Activated T-cell treated with anti-CD3 and anti-CD28 coated beads for 24 hours (primary cell): ENCODE measurements at places on chromosomes 11 and 22.

DNA sequence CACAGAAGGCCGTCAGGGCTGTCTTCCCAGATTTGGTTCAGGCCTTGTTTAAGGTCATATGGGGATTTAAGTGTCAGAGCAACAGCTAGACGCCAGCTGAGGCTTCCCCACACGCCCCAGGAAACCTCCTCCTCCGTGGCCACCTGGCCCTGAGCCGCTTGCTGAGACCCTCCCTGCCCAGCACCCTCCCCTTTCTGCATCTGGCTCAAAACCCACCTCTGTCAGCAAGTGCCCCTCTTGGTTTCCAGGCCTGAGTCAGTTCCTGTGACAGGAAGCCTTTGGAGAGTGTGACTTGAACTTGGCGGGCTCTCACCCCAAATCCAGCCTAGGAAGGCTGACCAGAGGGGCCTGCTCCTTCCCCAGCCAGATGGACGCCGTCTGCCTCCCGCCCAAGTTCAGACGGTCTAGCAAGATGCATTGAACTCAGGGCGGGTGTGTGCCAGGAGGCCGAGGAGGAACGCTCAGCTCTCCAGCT lies 561 bp downstream of the FXYD2 start:
- DNase-seq = no peak

GRCh38 chr11:71249301-71249700 lies 3.1 kb downstream of the SHANK2 start:
- no peak for DNase-seq

DNA sequence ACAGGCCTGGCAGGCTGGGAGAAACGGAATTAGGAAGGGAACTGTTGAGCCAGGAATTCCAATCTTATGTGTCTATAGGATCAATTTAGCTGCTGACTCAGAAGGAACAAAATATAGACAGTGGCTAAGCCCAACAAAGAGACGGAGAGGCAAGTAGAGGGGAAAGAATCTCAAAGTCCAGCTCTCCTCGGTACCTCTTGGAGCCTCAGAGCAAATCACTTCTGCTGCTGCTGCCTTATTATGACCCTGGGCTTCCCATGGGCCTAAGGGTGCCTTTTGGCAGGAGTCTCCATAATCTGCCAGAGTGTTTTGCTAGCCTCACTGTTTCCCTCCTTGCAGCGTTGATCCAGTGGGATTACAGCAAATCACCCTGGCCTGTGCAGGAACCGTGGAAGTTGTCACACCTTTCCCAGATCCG lies 31.7 kb downstream of the PAX6 start:
- DNase-seq = no peak

DNA sequence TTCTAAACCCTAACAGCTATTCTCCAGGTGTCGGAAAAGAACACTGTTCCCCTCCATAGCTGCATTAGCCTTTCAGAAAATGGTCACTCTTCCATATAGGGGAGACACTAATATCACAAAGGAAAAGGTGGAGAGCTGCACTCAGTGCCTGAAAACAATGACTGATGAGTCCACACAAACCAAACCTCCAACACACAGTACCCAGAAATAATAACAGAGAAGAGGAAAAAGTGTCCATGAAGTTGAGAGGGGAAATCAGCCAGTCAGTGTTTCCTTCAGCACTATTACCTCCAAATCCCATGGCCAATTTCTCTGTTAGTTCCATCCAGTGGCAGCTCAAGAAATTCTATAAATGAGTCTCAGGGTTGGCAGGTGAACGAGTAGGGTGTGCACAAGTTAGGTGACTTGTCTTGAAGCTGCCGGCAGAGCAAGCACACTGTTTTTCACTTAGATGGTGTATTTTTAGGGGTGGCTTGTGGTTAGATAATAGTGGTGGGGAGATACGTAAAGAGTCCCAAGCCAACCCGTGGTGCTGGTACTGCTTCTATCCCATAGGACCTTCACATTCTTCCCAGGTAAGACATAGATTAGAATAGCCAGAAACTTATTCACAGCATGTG lies 84.5 kb upstream of the CHRM4 start:
- no peak for DNase-seq

DNA sequence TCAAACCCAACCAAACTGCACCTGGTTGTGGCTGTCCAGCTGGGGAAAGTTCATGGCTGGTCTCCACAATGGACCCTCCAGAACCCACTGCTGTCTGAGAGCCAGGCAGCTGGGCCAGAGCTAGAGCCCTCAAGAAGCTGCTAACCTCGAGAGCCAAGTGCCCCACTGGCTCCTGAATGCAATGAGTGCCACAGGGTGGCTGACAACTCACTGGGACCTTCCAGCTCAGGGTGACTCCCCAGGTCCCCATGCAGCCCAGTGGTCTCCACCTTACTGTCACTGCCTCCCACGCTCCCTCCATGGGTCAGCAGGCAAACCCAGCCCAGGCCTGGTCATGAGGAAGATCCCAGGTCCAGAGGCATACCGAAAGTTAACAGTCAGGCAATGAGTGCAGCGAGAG lies 8.0 kb upstream of the CHST1 start:
- no peak for DNase-seq

DNA sequence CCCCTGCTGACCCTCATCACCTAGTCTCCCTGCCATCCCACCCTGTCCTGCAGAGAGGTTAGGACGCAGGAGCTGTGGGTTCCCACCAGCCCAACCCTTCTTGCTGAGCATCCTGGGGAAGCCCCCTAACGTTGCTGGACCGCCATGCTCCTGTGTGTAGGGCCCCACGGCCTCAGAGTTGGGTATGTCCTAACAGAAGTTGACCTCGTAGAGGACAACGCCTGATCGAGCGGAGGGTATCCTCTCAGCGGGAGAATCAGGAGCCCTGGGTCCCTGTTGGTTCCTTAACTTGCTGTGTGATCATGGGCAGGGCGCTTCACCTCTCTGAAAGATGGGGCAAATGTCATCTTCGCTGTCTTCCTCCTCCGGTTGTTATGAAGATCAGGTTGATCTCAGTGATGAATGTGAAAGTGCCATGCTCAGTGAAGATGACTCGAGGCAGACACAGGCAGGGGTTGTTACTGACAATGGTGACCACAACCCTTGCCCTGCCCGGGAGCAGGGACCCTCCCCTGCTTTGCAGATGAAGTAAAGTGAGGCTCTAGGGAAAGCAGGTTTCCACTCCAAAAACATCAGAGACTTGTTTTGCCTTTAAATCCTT lies 19.3 kb upstream of the CD5 start:
- no peak for DNase-seq

GRCh38 chr11:123260511-123261211 lies 65.6 kb upstream of the CLMP start:
- DNase-seq = no peak

- no peak for DNase-seq
These were observed 5.5 kb downstream of the TCIRG1 start for GRCh38 chr11:68044145-68044813.

DNA sequence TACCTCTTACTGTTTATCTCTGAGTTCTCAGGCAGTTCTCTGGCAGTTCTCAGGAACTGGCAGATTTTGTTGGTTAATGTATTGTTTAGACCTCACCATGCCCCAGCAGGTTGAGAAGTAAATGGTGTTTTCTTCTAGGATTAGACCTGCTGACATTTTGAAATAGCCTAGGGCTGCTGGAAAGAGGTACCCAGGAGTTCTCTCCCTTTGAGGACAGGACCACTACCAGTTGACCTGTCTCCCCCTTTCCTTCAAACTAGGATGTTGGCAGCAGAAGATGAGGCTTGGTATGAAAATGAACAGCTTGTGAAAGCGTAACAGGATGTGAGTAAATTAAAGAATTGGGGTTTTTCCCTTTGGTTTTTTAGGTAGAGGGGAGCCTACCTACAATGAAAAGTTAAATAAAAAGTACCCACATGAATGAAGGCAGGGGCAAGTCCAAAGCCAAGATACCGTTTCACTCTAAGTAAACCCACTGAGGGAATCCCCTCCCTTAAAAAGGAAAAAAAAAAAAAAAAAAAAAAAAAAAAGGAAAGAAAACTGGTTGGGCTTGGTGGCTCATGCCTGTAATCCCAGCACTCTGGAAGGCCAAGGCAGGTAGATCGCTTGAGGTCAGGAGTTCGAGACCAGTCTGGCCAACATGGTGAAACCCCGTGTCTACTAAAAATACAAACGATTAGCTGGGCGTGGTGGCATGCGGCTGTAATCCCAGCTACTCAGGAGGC lies 96.2 kb downstream of the PDHX start:
- no peak for DNase-seq

DNA sequence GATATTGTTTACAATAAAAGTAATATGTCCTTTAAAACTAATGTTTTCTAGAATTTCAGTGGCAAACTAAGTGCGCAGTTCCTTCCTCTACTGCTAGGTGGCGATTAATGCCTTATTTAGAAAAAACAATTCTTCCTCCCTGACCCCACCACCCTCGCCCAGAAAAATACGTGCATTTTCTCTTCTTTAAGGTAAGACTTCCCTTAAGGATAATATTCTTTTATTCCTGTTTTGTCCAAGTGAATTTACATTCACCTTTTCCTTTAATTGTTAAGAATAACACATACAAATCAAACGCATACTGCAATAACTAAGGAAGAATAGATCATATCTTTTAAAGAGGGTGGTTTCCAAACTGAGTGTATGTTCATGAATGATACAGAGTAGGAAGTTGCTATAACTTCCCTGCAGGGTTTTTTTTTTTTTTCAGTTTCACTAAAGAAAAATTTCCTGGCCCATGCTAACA lies 17.0 kb upstream of the PSMA1 start:
- no peak for DNase-seq
